H7 (cell line): ENCODE measurements at places on chromosomes 5 and 9.

DNA sequence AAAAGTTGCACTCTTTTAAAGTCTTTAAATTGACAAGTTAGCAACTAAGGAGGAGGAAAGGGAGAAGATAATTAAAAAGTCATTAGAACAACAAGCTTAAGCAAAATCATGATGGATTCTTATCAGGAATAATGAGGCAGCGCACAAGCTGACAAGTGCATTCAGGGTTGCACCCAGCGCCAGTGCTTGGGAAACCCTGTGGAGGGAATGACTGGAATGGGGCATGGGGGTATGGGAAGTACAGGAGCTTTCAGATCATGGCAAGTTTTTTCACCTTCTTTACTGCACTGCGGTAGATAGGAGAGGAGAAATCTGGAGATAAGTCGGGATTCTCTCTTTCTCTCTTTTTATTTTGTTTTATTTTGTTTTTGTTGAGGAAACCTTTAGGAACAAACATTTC lies 117.9 kb upstream of the CKMT2 start:
- no peak for DNase-seq

GRCh38 chr9:83182071-83182470 lies 119.1 kb upstream of the RASEF start:
- no peak for DNase-seq

- DNase-seq = no peak
Observed at GRCh38 chr5:7878381-7878873, 9.5 kb downstream of the MTRR start.

DNA sequence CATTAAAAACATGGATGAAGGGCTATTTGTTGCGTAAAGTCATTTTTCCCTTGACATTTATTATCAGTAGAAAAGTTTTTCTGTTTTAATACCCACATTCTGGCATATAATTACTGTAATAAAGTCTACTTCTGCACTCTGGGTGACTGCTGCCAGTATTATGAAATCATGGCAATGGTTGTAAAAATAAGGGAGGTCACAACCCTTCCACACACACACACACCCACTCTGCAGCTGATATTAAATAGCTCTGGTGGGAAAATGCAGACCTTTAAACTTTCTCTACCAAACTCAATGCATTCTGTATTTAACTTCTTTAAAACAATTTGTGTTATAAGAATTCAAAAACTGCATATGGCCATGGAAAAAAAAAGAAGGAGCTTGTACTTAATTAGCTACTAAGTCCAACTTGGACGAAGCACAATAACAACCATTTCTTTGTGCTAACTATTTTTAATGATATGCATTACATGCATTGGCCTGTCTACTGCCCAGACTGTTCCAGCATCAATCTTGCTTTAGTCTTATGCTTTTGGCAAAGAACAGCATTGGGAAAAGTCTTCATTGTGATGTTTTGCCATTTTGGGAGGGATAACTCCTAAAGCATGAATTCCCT lies 137.6 kb upstream of the MAP3K1 start:
- no peak for DNase-seq

- DNase-seq = no peak
Observed at GRCh38 chr9:127263237-127263636, 1.3 kb upstream of the GARNL3 start.

DNA sequence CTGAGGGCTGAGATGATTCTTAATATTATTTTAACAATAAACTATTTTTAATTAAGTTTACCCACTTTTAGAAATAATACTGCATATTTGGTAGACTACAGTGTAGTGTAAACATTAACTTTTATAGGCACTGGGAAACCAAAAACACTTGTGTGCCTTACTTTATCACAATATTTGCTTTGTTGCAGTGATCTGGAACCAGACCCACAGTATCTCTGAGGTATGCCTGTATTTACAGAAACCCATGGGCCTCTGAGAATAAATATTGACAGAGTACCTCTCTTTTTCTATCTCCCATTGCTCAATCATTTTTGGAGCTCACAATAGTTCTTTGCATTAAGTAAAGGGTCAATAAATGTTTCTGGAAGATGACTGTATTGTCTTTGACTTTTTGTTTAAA lies 73.3 kb downstream of the SLCO4C1 start:
- no peak for DNase-seq

- peak; percentile 24 for DNase-seq
Observed at GRCh38 chr9:137972355-137972987, 94.9 kb downstream of the CACNA1B start.

DNA sequence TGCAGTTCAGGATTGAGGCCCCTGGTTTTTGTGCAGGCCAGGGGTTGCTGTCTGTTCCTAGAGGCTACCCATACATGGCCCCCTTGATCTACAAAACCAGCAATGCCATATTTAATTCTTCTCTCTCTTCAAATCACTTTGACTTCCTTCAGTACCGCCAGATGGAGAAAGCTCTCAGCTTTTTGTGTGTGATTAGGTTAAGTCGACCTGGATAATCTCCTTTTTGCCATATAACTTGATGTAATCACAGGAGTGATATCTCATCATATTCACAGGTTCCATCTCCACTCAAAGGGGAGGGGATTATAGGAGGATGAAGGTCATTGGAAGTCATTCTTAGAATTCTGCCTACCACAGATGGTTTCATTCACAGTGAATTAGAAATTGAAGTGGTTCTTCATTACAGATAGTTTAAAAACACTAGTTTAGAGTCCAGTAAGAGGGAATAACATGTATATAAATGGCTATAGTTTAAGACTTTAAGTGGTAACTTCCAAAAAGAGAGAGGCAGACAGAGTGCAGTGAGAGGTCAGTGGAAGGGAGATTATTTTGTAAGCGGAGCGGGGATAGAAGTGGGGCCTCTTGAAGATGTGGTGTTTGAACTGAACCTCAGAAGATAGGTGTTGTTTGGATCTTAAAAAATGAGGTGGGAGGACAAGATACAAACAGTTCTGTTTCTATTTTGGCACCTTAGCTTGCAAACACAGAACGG lies 85.9 kb downstream of the GALNT10 start:
- DNase-seq = no peak

DNA sequence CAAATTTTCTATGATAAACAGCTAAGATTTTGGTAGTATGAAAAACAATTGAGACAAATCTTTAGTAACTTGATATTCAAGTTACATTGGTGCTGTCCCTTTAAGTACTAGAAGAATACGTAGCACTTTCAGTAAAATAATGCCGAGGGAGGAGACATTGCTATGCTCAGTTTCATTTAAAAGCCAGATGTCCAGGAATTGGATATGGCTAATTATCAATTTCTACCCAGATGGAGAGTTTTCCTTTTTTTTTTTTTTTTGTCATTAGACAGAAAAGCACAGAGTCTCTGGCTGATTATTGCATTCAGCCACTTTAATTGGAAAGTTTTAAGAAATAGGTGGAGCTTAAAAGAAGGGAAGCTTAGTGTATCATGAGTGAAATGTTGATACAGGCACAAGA lies 40.4 kb upstream of the APC start:
- no peak for DNase-seq

- DNase-seq = no peak
Observed at GRCh38 chr5:143101121-143101520, 302.4 kb downstream of the NR3C1 start.

GRCh38 chr5:172336676-172337285 lies 53.2 kb upstream of the UBTD2 start:
- DNase-seq = no peak

DNA sequence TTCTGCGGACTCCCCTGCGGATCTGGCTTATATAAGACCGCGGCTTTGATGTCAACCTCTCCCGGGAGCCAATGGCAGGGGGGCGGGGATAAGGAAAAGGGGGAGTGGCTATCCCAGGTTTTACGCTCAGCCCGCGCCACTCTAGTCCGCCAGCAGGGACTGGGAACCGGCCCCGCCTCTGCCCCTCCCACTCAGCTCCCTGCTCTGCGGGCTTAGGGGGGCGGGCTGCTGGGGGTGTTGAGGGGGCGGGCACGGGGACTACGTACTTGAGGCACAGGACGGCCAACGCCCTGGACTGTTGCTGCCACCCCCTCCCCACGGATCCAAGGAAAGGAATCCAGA lies at the start of gene HAND1:
HAND1 (minus strand) TSS at position 4 of the 342 bp plus-strand sequence. CDS start 219 bp downstream, outside the sequence.
- peak; percentile 98 for DNase-seq

- DNase-seq = no peak
Observed at GRCh38 chr9:123115146-123115913, 81.9 kb downstream of the GPR21 start.
